Activated T-helper 1 cell treated with anti-CD3 and anti-CD28 coated beads, Interleukin-2, amount 50 U/mL, for 16 hours (primary cell): ENCODE measurements at places on chromosomes 5 and 9.

- DNase-seq: no peak
These were observed 13.8 kb downstream of the TMEM8B start for GRCh38 chr9:35842795-35843194.

GRCh38 chr9:130128733-130129431, 43.3 kb upstream of the NCS1 start:
- DNase-seq: peak; percentile 7

GRCh38 chr9:23723672-23724071, 102.4 kb downstream of the ELAVL2 start:
- no peak for DNase-seq

GRCh38 chr9:129703667-129704355, 38.4 kb downstream of the PRRX2 start:
- DNase-seq: no peak

GRCh38 chr5:53785924-53786323, 225.5 kb downstream of the NDUFS4 start:
- DNase-seq: no peak

- DNase-seq: no peak
These were observed 28.2 kb upstream of the DMAC1 start for GRCh38 chr9:7827792-7828191.

GRCh38 chr9:135287627-135288026, 192.0 kb upstream of the PPP1R26 start:
- no peak for DNase-seq

DNA sequence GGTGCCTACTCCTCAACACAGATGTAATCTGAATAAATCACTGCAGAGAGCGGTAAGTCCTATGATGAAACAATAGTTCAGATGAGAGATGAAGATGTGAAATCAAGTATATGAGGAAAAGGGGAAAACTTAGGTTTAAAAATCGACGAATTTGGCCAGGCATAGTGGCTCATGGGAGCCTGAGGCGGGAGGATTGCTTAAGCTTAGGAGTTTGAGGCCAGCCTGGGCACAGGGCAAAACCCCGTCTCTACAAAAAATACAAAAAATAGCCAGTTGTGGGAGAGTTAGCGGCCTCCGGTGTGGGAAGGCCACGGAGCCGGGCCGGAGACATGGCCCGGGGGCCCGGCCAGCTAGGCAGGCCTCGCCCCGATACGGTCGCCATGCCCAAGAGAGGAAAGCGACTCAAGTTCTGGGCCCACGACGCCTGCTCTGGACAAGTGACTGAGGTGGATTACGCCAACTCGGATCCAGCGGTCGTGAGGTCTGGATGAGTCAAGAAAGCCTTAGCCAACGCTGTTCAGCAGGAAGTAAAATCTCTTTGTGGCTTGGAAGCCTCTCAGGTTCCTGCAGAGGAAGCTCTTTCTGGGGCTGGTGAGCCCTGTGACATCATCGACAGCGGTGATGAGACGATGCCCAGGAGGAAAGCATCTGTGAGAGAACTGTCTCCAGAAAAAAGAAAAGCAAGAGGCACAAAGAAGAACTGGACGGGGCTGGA, 62.8 kb upstream of the SUB1 start:
- DNase-seq: no peak

- DNase-seq: no peak
These were observed 385.2 kb upstream of the KLF4 start for GRCh38 chr9:107874591-107875369.

GRCh38 chr5:1827886-1828397, 26.7 kb downstream of the NDUFS6 start:
- peak; percentile 7 for DNase-seq

GRCh38 chr9:72960446-72960845, 7.6 kb upstream of the ALDH1A1 start:
- no peak for DNase-seq

GRCh38 chr5:177530638-177531037, 13.9 kb upstream of the DDX41 start:
- DNase-seq: no peak

DNA sequence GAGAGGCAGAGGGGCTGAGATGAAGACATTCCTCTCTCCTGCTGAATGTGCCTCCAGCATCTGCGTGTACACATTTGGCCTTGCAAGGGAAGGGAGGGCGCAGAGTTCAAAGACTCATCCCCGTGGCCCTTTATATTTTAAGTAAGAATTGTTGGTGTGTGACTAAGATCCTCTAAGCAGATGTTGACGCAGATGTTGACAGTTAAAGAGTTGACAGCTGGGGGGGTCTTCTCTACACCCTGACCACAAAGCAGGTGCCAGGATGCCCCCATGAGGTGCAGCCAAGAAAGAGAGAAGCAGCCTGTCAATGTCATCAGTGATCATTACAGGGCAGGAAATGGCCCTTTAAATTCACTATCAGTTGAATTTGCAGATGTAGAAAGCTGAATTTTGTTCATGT, 262.9 kb downstream of the IRX1 start:
- DNase-seq: no peak

GRCh38 chr9:132062806-132063205, 16.9 kb downstream of the MED27 start:
- no peak for DNase-seq

- DNase-seq: no peak
These were observed 53.9 kb upstream of the SUSD3 start for GRCh38 chr9:93004561-93004960.

GRCh38 chr5:171659896-171660295, 125.7 kb upstream of the SMIM23 start:
- DNase-seq: no peak

DNA sequence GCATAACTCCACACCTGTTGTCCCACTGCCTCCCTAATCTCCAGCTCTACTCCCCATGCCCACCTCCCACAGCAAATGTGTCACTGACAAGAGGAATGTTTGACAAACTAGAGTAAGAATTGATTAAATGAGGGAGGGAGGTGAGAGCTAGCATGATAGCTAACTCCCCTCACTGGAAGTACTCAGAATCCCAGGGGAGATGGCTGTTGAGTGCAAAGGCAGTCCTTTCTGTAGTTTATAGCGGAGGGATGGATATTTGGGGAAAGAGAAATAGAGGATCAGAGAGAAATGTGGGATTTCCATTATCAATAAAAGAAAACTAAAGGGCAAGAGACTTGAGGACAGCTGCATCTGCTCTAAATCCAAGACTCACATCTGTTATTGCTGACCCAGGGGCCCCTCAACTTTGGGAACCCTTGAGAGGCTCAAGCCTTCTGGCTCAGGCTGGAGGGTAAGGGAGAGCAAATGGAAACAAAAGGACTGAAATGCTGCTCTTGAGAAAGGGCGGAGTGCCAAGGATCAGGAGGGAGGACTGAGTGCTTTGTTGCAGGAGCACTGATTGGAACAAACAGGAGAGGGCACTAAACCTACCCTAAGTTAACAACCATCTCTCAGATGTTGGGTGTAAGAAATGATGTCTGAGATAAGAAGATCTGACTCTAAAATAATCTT, 372.1 kb downstream of the NTRK2 start:
- no peak for DNase-seq

DNA sequence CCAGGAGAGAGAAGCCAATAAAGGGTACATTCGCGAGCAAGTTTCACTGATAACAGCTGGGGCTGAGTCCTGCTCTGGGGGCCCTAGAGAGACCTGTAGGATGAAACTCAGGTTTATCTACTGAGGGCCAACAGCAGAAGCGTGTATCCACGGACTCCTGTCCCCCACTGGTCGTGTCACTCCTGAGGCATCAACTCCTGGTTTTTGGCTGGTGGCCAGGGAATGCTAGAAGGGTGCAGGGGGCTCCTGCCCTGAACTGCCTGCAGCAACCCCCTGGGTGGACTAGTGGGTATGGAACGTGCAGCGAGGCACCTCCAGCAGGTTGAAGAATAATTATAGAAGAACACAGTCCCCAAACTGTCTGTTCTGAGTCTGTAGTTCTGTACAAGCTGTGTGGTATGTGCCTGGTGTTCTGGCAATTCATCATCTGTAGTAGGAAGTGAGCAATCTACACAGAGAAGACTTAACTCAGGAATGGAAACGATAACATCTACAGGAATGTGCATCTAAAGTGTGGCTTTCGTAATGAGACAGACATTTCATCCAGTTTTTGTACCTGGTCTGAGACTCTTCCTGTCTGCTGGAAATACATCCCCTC, 64.5 kb upstream of the GNA14 start:
- no peak for DNase-seq

DNA sequence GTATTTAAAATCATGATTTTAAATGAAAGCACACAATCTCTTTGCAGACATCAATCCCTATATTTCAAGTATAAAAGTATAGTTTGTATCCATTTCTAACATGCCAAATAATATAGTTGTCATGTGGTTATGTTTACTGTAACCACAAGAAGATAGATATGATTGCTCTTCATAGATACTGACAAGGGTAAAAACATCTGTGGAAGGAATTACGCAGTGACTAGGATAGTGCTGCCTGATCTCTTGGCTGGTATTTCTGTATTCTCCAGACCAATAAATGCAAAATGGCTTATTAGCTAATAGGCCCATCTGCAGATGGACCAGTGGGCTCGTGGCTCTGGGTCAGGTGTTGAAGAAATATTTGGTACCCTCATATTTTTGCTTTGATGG, 34.9 kb upstream of the FBN2 start:
- no peak for DNase-seq

DNA sequence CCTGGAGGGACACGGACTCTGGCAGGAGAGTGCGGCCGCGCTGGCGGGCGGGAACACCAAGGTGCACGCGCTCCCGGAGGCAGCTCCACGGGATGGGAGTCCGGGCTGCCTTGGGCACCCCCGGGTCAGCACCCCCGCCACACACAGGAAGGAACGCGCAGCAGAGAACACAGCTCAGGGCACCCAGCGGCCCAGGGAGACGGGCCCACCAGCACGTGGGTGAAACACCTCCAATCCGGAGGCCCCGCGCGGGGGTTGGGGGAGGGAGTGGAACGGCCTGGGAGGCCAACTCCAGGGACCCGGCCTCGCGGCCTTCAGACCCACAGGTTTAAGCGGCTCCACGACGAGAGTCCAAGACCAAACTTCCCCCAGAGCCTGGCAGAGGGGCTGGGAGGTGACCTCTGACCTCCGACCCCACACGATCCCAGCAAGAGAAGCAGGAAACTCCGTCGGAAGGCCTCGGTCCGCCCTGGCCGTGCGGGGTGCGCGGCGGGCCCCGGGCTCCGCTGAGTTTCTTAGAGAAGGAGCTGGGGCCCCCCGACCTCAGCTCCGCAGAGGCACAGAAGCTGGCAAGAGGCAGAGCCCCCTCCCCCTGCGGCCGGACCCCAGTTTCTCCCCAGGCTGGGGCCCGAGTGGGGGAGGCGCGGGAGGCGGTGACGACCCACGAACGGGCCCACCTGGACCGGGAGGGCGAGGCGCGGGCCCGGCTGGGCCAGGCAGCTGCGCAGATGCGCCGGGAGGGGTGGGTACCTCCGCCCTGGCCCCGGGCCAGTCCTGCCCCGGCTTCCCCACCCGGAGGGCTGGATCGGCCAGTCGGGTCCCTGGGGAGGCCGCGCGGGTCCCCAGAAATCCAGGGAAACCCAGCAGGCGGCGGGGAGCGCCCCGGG, 851 bp downstream of the NACC2 start:
- DNase-seq: no peak

DNA sequence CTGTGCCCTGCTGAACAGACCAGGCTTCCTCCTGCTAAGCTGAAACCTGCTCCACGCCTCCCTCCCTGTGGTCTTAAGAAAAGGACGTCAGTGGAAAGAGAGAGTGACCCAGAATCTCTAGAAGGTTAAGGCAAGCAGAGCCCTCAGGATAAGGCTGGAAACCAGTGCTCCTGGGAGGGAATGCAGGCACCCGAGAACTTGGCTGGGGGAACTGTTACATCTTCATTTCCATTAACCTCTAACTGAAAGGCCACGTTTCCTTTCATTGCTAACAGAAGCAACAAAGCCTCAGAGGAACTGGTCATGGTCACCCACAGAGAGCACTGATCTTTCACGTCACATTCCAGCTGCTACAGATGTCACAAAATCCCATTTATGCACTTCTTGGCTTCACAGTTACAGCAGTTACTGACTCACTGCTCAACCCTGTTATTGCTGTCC, 26.1 kb upstream of the AKNA start:
- DNase-seq: no peak

DNA sequence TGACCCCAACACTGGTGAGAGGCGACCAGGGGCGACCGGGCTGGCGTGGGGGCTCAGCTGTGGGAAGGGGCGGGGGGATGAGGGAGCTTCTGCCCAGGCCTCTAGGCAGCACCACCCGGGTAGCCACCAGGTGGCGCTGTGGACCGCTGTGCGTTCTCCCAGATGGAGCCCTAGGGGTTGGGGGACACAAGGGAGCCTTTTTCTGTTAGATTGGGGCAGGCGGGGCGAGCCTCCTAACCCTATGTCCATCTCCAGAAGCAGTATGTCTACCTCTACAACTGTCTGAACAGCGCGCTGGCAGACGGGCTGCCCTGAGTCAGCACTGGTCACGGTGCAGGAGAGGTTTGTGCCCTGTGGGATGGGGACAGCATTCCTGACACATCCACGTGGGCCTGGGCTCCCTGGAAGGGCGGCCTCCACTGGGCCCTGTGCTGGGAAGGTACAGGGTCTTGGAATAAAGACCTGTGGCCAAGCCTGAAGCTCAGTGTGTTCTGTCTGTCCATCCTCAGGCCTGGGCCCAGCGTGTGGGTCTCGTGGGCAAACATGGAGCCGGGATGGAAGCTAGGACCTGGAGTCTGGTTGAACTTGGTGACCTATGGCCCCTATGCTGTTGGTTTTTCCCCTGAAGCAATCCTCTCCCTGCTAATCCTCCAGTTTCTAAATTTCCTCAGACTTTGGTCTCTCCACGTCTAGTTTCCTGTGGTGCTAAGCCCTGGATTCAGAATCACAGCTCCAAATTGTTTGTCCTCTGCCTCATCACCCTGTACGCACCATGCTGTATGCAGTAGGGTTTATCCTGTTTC, 23.1 kb upstream of the SPTLC1 start:
- peak; percentile 48 for DNase-seq

GRCh38 chr9:4718911-4719310, 22.1 kb downstream of the AK3 start:
- DNase-seq: no peak

DNA sequence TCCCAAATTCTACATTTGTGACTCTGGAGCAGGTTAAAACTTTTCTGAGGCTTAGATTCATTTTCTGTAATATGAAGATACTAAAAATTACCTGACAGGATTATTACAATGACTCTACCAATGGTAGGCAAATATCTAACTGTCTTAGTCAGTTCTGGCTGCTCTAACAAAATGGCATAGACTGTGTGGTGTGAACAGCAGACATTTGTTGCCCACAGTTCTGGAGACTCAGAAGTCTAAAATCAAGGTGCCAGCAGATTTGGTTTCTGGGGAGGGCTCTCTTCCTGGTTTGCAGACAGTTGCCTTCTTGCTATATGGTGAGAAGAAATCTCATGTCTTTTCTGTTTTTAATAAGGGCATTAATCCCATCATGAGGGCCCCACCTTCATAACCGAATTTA, 245.1 kb downstream of the MAST4 start:
- DNase-seq: no peak

DNA sequence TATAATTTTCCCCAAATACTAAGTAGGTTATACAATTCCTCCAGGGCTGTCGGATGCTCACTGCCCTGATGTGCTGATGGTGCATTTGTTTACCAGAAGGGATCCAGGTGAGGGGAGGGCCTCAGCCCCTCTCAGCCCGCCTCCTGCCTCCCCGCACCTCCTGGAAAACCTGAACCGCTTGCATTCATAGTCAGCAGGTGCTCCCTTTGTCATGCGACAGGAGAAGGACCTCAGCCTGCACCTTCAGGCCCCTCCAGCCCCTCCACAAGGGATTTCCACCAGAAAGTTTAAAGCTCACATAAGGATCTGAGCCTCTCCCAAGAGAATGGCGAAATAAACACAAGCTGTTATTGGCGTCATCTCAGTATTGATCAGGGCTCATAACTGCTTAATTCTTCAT, 36.5 kb upstream of the NTNG2 start:
- DNase-seq: no peak

- no peak for DNase-seq
These were observed 113.4 kb upstream of the CNTLN start for GRCh38 chr9:17021387-17021970.

- DNase-seq: no peak
These were observed 542.3 kb downstream of the PSAT1 start for GRCh38 chr9:78839252-78839651.
